ENCODE measurements at places on chromosomes 1 and 21. TPM values are rescaled to one million over a fixed set of nuclear protein-coding genes. Genes with fewer than 3 reads are reported as not detected.

PRAMEF7 gene
- not detected for total RNA-seq

MMP23B gene
- total RNA-seq: 4.7 TPM

CELA3B gene
- total RNA-seq: not detected

HFM1 gene
- 0.87 TPM for total RNA-seq

JAM2 gene
- total RNA-seq: 1.00 TPM

COL11A1 gene
- 121 TPM for total RNA-seq

AVPR1B gene
- not detected for total RNA-seq

STYXL2 gene
- not detected for total RNA-seq

CFH gene
- total RNA-seq: 62.7 TPM

TTC3 gene
- 211 TPM for total RNA-seq

SPATA17 gene
- 0.50 TPM for total RNA-seq

MFSD2A gene
- total RNA-seq: 4.9 TPM

TNFRSF9 gene
- total RNA-seq: under 0.01 TPM

EFNA1 gene
- total RNA-seq: 0.22 TPM

CDK11A gene
- total RNA-seq: 15.2 TPM

AADACL4 gene
- total RNA-seq: not detected

IL20 gene
- total RNA-seq: not detected

TPTE gene
- not detected for total RNA-seq

SPRR1B gene
- not detected for total RNA-seq

PER3 gene
- 9.2 TPM for total RNA-seq

BARHL2 gene
- not detected for total RNA-seq

GDAP2 gene
- 23.0 TPM for total RNA-seq

C1QB gene
- total RNA-seq: not detected

MYCL gene
- 0.37 TPM for total RNA-seq

IL24 gene
- 2.9 TPM for total RNA-seq

ABCA4 gene
- 0.12 TPM for total RNA-seq

TDRD5 gene
- under 0.01 TPM for total RNA-seq

DNAH14 gene
- total RNA-seq: 34.0 TPM

ILDR2 gene
- not detected for total RNA-seq

PGLYRP4 gene
- total RNA-seq: not detected

SEMA6C gene
- 0.66 TPM for total RNA-seq

C1QC gene
- not detected for total RNA-seq

GNAT2 gene
- total RNA-seq: 0.33 TPM

TMCO1 gene
- total RNA-seq: 87.7 TPM

STIL gene
- 15.6 TPM for total RNA-seq

AK5 gene
- 49.5 TPM for total RNA-seq

GOLT1A gene
- total RNA-seq: not detected

ATAD3C gene
- total RNA-seq: not detected

SERPINC1 gene
- total RNA-seq: 0.12 TPM

MROH7 gene
- 0.11 TPM for total RNA-seq

NES gene
- total RNA-seq: 32.2 TPM

COL16A1 gene
- 50.2 TPM for total RNA-seq

NUDC gene
- 27.2 TPM for total RNA-seq

SLC2A5 gene
- total RNA-seq: 2.3 TPM

NBPF10 gene
- total RNA-seq: 5.4 TPM

SPATA45 gene
- total RNA-seq: not detected

LCE1F gene
- not detected for total RNA-seq

WNT9A gene
- 0.77 TPM for total RNA-seq

OLFML3 gene
- total RNA-seq: 300 TPM

PEAR1 gene
- total RNA-seq: 1.6 TPM

XCL2 gene
- total RNA-seq: not detected

RNU1-4 gene
- total RNA-seq: 2,224 TPM

RNU1-2 gene
- total RNA-seq: 2,224 TPM

CHI3L1 gene
- total RNA-seq: 400 TPM
